SHP77 (cell line): ENCODE measurements at places on chromosomes 2 and 18.

GRCh38 chr2:149612122-149612521, 24.5 kb upstream of the MMADHC start:
- DNase-seq = no peak

DNA sequence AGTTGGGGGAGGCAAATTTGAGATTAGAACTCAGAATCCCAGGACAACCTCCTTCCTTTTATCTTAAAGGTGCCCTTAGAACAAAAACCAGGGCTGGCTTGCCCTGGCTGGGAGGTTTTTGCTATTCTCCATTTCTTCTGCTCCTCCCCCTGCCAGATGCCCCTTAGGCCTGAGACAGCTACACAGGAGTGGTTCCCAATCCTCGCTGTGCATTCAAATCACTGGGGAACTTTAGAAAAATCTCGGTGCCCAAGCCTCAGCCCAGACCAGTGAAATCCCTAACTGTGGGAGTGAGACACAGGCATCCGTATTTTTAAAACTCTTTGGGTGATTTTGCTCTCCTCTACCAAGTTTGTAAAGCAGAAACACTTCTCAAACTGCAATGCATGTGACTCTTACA, 38.8 kb downstream of the LBH start:
- DNase-seq = no peak

GRCh38 chr18:42893977-42894376, 221.5 kb downstream of the RIT2 start:
- DNase-seq = peak; percentile 95

DNA sequence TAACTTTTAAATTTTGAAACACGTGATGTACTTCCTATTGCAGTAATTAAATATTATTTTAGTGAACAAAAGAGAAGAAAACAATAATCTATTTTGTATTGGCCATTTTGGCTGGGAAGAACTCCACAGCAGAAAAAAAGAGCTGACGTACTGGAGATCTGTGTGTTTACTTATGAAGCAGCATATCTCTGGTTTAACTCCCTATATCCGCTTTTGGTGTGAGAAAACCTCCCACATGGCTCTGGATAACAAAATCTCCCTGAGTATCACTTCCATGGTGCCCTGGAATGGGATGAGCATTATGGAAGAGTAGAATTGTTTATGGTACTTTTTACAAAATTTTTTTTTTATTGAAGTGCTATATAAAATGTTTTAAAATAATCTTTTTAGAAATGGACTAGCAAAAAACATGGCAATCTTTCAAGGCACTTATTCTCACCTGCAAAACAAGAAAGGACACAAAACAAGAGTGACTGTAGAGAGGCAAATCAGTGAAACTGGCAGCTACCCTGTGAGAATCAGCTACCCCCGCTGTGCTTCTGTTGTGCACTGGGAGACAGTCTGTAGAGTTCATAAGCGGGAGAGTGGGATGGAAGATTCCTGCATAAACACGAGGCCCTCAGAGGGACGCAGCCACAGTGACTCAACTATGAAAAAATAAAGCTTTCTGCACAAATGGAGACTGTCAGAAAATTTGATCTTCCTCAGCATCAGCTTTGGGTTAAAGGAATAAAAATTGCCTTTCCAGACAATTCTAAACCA, 762.2 kb upstream of the HS6ST1 start:
- DNase-seq = no peak

- DNase-seq = no peak
Observed at GRCh38 chr18:11324510-11324909, 175.1 kb upstream of the PIEZO2 start.

DNA sequence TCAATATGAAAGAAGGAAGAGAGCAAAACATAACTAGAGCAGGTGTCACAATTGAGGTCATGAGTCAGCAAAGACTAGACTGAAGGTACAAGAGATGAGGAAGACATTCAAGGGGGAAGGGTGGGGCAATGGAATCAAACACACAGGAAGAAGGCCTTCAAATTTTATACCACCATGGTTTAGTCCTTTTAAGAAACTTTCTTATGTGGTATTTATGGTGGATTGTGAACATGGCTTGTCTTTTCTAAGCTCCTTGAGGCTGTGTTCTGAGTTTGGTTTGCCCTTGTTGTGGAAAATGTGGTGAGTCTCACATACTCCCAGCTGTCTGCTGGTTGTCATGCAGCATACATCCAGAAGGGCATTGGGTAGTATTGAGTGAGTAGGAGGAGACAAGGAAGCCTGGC, 62.1 kb downstream of the NABP1 start:
- DNase-seq = no peak

DNA sequence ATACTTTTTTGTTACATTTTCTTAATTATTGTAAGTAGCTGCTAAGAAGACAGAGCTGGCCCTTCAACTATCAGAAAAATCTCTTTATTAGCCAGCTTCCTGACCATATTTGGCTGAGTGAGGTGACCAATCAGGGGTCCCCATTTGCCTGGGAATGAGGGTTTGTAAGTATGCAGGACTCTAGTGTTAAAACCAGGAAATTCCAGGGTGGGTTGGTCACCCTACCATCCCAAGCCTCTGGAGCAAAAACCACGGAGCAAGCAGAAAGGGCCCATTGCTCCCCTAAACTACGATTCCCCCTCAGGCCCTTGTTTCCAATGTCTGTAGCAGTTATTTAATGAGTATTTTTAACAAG, 165.6 kb upstream of the NCKAP5 start:
- DNase-seq = no peak

DNA sequence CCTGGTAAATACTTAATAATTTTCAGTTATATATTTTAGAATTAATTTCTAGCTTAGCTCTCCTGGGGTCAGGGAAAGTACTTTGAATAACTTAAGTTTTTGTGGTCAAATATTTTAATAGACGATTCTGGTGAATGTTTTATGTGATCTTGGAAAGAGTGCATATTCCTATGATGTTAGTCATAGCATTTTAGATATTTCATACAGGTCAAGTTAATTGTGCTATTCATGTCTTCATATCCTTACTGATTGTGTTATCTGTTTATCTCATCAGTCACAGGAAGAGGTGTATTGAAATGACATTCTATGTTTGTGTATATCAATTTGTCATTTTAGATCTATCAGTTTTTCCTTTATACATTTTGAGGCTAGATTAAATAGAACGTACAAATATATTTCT, 576.2 kb downstream of the CPS1 start:
- no peak for DNase-seq

DNA sequence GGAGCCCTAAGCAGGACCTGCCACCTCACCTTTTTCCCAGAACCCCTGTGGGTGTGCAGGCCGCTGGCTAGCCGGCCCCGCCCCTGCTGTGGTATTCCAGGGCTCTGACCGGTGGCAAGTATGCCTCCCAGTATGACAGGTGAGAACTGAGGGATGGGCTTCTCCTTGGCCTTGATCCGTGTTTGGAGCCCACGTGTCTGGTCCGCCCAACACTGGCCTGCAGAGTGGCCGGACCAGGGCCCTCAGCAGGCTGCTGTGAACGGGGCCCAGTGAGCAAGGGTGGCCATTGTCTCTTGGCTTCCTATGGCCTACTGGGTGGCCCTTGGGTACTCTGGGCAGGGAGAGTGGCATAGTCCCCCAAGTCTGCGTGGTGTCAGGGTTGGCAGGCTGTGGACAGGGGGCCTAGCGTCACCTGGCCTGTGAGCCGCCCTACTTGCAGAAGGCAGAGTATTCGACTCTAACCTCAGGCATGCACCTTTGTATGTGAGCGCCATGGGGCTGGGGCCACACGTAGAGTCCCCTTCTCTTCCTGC, 1.8 kb downstream of the RNPEPL1 start:
- DNase-seq = no peak

GRCh38 chr18:5515011-5515784, 28.6 kb downstream of the EPB41L3 start:
- DNase-seq = no peak

GRCh38 chr18:55324166-55324565, 263.8 kb downstream of the TCF4 start:
- DNase-seq = no peak

DNA sequence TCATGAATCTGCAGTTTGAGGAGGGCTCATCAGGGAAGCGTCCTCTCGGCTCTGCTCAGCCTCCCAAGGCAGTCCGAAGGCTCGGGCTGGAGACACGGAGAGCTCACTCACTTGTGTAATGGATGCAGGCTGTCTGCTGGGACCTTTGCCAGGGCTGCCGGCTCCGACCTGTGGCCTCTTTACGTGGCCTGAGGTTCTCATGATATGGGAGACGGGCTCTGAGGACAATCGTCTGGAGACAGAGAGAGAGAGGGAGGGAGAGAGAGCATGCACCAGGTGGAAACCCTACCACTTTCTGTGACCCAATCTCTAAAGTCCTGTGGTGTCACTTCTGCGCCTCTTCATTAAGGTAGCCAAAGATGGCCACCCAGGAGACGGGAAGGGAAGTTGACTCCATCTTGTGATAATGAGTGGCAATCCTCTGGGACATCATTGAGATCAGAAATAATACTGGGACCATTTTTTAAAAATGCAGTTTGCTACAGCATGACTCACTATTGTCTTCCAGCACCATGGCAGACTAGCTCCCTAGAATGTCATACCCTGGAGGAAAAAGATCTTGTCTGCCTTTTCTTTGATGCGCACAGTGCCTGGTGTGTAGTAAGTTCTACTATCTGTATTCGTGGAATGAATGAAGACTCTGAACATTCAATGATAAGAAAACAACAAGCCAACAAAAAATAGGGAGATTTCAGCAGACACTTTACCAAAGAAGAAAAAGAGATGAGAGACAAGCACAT, 60.2 kb downstream of the CD8B2 start:
- peak; percentile 21 for DNase-seq

- no peak for DNase-seq
Observed at GRCh38 chr2:84851876-84852275, 29.0 kb downstream of the TRABD2A start.

GRCh38 chr2:151845884-151846283, 17.7 kb upstream of the ARL5A start:
- no peak for DNase-seq
